A673 (cell line): ENCODE measurements at places on chromosomes 16 and 17. TPM values are rescaled to one million over a fixed set of nuclear protein-coding genes. Genes with fewer than 3 reads are reported as not detected.

Gene SYCE1L
- total RNA-seq = 0.63 TPM in 1 of 2 replicates, not detected in the other

Gene CSH2
- total RNA-seq = not detected in 2 replicates

DNA sequence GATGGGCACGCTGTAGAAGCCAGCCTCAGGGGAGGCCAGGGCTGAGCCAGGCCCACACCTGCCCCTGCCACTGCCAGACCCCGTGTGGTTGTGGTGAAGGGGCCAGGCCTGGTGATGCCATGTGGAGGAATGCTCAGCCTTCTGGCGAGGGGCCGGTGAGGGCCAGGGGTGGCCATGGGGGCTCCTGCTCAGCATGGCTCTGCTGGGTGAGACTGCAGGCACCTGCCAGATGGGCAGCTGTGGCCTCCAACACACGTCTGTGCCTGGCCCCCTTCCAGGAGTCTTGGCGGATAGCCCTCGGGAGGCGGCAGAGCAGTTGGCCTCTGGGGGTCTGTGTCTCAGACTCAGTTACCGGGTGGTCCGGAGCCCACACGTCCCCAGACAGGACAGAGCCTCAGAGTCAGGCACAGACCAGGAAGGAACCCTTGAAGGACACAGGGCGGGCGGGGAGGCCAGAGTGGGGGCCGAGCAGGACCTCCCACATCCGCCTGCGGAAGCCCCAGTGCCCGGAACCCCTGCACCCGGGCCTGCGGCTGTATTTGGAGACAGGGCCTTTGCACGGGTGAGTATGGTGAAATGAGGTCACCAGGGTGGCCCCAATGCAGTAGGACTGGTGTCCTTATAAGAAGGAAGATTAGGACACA is 22.5 kb upstream of the CHMP6 start:
- no peak for DNase-seq

GRCh38 chr17:64172510-64172909 is 42.6 kb upstream of the ERN1 start:
- peak; percentile 30 for DNase-seq

- peak; percentile 94 for DNase-seq
These were observed 83.3 kb upstream of the ZKSCAN2 start for GRCh38 chr16:25340973-25341372.

DNA sequence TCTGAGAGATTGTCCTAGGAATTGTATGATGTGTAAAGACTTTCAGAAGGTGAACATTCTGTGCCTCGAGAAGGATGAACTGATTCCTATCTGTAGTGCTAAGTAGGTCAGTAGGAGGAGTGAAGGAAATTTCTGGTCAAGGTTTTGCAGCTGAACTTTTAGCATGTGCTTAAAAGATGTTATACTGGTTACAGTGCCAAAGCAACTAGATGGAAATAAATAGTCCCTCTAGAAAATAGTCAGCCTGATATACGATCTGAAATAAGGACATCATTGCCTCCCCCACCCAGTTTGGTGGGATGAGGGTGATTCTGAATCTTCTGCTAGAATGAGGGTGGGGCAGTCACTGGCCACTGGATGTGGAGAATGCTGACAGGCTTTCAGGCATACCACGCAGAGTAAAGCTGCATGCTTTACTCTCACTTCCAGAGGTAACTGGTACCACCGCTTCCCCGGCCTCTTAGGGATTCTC is 57.2 kb upstream of the VPS4A start:
- DNase-seq = no peak
